Stimulated activated CD4-positive, alpha-beta T cell treated with anti-CD3 and anti-CD28 coated beads, Interleukin-12 subunit alpha, Interleukin-12 subunit beta, amount 100 ng/mL, for 4 hours (primary cell): ENCODE measurements at places on chromosomes 6 and 20.

- no peak for DNase-seq
These were observed 33.8 kb downstream of the RRBP1 start for GRCh38 chr20:17648315-17648646.

DNA sequence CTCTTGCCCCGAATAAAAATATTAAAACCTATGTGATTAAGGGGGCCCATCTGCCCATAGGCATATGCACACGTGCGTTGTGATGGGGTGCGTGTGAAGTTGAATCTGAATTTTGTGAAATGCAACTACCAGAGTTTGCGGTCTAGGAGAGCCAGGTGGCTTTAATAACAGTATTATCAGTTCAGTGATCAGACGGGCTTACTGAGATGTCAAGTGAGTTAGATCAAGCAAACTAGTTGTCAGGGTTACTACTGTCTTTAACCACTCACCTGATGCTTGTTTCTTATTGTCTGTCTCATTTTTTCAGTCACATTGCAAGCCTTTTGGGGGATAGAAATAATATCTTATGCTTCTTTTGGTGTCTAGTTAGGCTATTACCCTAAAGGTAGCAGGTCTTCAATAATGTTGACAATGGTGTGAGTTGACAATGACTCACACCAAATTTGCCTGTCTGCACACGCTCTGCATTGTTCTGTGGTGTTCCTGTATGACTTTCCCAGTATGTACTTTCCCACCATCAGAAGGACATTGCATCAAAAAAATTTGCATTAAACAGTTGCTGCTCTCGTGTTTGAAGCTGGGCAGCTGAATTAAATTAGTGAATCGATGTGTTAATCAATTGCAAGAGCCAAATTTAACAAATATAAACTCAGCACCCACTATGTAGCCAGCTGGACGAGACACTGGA lies 103.1 kb upstream of the NAA20 start:
- DNase-seq, result no peak

- no peak for DNase-seq
These were observed 473.8 kb upstream of the HSF2 start for GRCh38 chr6:121925534-121926255.

DNA sequence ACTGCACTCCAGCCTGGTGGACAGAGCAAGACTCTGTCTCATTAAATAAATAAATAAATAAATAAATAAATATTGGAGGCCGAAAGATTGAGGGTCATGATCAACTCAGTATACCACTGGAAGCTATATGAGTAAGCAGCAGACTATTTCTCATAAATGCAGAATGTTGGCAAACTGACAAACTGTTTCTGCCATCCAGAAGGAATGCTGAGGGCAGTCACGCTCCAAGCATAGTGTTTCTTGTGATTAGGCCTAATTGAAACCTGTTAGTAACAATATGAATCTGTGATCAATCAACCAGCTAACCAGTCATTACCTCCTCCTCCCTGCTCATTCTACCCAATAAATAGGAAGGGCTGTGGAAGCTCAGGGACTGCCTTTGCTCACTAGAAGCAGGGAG lies 15.2 kb upstream of the KCNK15 start:
- DNase-seq, result no peak

- no peak for DNase-seq
These were observed 130.5 kb downstream of the HFE start for GRCh38 chr6:26217714-26218075.
